ENCODE measurements at places on chromosomes 3 and 15.

DNA sequence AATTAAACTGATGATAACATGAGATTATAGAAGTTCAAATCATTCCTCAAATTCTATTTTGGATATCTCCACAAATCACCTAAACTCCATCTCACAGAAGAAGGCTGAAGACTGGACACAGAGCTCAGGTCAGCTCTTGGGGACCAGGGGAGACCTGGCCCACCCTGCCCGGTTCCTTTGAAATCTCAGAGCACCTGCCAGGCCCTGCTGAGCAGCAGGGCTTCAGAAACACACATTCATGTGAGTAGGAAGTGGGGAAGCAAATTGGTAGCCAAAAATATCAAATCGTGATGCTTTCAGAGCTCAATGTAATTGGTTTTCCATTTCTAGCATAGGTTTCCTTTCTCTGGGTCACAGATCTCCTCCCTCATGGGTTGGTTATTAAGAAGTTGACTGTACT, 76.2 kb downstream of the OCA2 start:
- DNase-seq = no peak

- DNase-seq = no peak
Observed at GRCh38 chr3:107953722-107954121, 137.1 kb downstream of the CD47 start.

- no peak for DNase-seq
Observed at GRCh38 chr3:51799879-51800749, 21.1 kb upstream of the IQCF6 start.

- DNase-seq = no peak
Observed at GRCh38 chr3:86782286-86782685, 208.7 kb downstream of the VGLL3 start.

- DNase-seq = no peak
Observed at GRCh38 chr3:117165601-117166051, 456.0 kb downstream of the TUSC7 start.

GRCh38 chr3:96331341-96331740, 483.1 kb upstream of the EPHA6 start:
- DNase-seq = no peak

GRCh38 chr15:72339777-72340177, 19.8 kb upstream of the CELF6 start:
- DNase-seq = no peak

DNA sequence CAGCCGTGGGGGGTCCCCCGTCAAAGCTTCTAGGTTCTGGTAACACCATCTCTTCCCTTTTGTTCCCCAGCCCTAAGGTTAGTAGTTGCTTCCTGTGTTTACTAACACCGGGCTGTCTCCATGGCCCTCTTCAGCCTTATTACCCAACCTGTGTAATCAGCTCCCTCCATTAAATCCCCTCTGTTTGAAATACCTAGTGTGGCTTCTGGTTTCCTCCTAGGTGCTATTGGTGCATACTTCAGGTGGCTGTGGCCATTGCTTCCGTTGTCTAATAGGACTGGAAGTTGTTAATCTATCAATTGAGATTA, 35.3 kb downstream of the MOBP start:
- no peak for DNase-seq

DNA sequence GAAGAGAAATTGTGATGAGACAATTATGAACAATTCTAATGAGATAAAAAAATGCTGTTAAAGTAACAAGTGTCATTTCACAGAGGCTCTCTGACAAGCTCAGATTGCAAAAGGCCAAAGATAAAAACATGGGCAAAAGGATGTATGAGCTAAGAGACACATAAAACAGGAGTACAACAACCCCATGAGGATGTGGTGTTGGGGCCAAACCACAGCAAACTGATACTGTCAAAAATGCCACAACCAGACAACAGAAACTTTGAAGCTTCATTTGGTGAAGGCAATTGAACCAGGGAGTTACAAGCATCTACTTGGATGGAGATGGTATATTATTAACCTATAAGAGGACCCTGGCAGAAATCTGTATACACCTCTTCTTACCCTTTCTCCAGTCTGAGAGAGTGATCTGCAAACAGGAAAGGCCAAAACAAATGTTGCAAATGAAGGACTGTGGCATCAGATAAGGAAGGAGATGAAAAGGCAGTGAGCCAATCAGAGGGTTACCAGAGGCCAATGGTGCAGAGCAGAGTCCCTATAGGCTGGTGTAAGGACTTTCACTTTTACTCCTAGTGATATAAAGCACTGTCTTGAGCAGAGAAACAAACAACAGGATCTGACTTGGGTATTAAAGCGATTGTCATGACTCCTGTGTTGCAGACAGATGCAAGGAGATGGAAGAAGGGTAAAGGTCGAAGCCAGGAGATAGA, 659.0 kb downstream of the NTRK3 start:
- no peak for DNase-seq

- DNase-seq = no peak
Observed at GRCh38 chr3:159829539-159830227, 159.0 kb upstream of the IL12A start.

DNA sequence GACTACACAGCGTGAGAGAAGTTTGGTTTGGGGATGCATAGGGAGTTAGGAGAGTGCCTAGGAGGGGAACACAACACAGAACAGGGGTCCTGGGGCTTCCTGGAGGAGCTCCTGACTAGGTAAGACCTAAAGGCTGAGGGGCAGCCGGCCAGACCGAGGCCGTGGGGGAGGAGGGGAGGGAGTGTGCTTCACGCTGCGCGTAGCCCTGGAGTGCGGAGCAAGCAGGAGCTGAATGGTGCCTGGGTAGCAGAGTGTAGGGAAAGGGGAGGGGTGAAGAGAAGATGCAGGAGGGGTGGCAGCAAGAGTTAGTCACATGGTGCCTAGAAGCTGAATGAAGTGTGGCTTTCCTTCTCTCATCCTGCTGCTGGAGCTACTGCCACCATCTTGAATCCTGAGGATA, 32.4 kb upstream of the HHATL start:
- DNase-seq = no peak

GRCh38 chr3:156727519-156728205, 53.3 kb downstream of the TIPARP start:
- no peak for DNase-seq

DNA sequence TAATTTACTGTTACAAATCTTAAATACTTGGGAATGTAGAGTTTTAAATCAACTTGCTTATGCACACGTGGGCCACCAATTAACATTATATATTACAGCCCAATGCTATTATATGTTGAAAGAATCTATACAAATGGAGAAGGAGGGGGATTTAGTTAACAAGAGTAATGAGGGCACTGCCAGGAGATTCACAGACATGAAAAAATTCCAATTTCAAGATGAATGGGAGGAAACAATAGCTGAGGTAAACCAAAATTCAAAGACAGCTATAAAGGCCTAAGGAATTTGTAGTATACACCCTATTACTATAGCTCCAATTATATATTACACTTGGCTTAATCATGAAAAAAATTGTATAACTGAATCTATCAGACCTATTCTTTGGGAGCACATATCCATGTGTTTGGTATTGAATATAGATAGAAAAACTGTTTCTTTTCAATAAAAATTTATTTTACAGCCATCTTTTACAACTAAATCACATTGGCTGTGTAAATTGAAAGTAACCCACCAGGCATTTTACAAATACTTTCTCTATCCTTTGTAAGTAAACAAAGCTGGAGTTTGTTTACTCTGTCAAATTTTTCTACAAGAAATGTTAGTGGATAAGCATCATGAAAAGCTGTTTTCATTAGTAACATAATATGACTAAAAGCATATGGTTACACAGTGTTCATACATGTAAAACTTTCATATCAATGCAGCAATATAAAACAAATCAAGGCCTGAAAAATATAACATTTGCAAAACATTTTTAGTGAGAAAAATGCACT, 1045.8 kb downstream of the ROBO1 start:
- DNase-seq = no peak

- no peak for DNase-seq
Observed at GRCh38 chr3:61537366-61537765, 24.0 kb upstream of the PTPRG start.

DNA sequence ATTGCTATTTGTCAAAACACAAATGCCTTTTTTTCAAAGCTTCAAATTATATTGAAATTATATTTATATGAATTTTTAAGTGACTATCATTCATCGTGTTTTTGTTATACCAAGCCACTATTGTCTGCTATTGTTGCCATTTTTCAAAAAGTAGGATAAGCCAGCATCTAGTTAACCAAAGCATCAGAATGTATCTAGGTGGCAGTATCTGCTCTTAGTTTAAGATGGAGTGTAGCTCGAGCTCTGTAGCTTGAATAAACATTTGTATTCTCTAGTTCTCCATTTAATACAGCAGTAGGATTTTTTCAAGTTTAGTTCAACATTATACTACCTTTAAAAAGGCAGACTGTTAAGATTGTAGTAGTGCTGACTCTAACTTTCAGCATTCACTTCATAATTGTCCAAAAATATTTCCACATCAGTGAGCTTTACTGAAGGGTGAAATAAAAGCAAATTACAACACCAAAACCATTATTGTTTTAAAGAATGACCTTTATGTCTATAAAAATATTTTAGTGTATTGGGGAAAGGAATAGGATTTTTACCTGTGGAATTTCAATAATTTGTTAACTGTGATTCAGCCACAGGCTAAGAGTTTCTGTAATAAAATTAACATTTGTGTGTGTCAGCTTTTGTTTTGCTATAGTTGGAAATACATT, 19.6 kb upstream of the C15orf61 start:
- no peak for DNase-seq

- DNase-seq = no peak
Observed at GRCh38 chr3:13042127-13042701, 31.0 kb downstream of the IQSEC1 start.

- no peak for DNase-seq
Observed at GRCh38 chr15:70190965-70191364, 93.2 kb upstream of the TLE3 start.

- DNase-seq = no peak
Observed at GRCh38 chr3:27384191-27384590, 15.0 kb upstream of the NEK10 start.

- no peak for DNase-seq
Observed at GRCh38 chr3:65560133-65560532, 478.6 kb downstream of the MAGI1 start.

- DNase-seq = no peak
Observed at GRCh38 chr15:77352887-77353286, 67.0 kb downstream of the PEAK1 start.

- DNase-seq = no peak
Observed at GRCh38 chr3:151035072-151035471, 50.4 kb upstream of the MED12L start.

- no peak for DNase-seq
Observed at GRCh38 chr3:53226841-53227407, 28.9 kb downstream of the TKT start.

- no peak for DNase-seq
Observed at GRCh38 chr15:66744610-66745279, 42.7 kb downstream of the SMAD6 start.

DNA sequence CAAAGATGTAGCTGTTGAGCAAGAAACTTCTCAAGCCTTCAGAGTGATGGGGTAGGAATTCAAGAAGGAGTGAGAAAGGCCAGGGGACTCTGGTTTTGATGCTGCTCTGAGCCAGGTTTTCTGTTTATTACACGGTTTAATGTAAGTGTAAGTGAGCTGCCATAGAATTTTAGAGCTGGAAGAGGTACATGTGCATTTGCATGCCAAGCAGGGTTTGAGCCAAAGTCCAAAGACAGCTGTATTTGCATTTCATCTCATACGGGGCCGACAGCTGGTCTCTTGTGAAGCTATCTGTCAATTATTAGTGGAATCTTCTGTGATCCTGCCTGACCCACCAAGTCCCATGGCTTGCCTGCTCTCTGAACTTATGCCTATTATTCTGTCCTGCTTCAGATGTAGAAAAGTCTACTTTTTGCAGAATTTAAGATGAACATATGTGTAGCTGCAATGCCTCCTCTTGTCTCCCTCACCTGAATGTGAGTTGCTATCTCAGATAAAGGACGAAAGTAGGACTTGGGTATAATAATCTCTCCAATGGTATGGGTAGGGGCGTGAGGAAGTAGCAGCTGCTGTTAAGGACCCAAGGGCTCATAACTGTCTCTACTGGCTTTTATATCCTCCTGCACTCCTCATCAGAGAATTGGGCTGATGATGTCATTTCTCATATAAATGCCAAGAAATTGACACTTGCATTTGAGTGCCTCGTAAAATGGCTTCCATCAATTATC, 160.0 kb downstream of the SQOR start:
- DNase-seq = peak; percentile 21

GRCh38 chr3:192174283-192174682, 553.1 kb downstream of the FGF12 start:
- DNase-seq = no peak

- DNase-seq = no peak
Observed at GRCh38 chr3:12288182-12289129, at the start of gene PPARG. Gene PPARG (plus strand): TSS chr3:12289070. CDS start chr3:12379712, 90,642 bp downstream.

DNA sequence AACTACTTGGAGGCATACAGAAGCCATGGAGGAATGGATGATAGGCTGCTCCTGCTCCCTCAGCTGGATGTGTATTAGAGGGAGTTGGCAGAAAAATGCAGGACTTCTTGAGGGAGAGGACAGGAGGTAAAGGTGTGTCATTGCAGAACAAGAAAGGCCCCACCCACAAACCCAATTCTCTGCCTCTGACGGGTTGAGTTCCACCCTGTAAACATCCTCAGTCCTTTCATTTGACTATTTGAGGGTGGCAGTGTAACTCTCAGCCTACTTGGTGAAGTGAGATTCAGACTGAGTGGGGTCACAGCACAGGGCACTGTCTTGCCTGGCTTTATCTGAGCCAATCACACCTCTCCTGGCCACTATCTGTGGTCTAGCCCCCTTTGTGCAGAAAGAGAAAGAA, at the start of gene TPRG1:
Gene TPRG1, plus strand, starts transcription at position 265 of the 400 bp plus-strand sequence. CDS start 35,414 bp downstream, outside the sequence.
- DNase-seq = no peak

- DNase-seq = no peak
Observed at GRCh38 chr3:10655105-10655504, 149.7 kb upstream of the ATP2B2 start.

GRCh38 chr3:23811185-23811527, 5.4 kb downstream of the UBE2E1 start:
- no peak for DNase-seq

GRCh38 chr3:79928687-79929408, 161.1 kb upstream of the ROBO1 start:
- no peak for DNase-seq

- no peak for DNase-seq
Observed at GRCh38 chr3:62503516-62503915, 130.2 kb upstream of the FEZF2 start.

DNA sequence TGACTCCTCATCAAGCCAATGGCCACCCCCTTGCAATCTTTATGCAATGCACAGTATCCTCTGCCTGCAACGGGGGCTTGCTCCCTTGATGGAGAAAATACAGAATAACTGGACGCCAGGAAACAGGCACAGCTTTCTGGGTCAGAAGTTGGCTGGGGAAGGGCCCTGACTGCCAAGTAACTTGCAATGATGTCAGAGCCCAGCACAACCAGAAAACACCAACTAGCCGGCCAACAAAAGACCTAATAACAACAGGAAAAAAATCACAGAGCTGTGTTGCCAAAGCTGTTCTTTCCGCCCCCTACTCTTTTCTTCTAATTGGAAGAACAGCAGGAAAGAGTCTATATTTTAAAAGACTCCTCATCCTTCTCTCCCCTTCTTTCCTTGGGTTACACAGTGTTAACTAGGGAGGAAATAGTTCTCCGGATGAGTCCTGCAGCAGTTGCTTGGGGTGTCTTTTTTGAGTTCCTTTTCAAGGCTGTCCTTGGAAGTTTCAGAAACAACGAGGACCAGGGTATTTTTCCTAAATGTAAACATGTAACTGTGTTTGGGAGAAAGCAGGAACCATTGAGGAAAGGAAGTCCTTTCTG, 1.4 kb upstream of the SEMA6D start:
- DNase-seq = no peak

GRCh38 chr3:71428841-71429596, 154.5 kb downstream of the FOXP1 start:
- DNase-seq = no peak

Data from GM19239 (cell line).